HFFc6 (cell line): ENCODE measurements at places on chromosomes 11 and 22.

GRCh38 chr11:38182126-38182866 is 1584.3 kb upstream of the RAG2 start:
- no peak for DNase-seq

GRCh38 chr11:65410936-65411680 is 11.5 kb upstream of the NEAT1 start:
- no peak for DNase-seq

DNA sequence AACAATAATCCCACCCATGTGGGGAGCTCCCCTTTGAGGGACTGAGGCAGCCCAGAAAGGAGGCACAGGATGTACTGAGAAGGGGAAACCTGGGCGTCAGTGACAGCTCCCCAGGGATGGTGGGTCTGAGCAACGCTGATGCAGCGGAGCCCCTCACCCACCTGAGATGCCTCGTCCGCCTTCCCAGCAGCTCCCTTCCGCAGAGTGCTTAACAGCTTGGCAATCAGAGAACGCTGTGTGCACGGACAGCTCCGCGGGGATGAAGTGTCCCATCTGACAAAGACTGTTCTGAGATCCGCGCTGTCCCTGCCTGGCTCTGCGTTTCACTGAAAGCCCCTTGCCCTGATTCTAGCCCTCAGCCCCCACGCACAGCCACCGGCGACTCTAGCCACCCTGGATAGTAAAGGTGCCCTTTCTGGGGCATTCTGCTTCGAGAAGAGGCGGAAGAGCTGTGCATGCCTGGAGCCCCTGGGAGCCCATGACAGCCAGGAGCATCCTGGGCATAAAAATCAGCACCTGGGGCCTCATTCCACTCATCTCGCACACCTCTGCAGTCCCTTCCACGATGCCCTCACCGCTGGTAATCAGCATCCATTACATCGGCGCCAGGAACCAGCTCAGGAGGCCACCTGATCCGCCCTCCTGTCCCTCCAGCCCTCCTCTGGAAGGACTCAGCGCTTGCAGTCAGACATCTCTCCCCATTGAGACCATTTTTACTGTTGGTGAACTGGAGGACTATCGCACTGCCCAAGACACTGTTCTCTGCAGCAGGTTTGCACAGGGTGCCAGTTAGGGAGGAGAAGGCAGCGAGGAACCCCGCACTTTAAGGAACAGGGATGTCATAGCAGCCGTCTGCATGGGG is 10.7 kb downstream of the KCNJ5 start:
- no peak for DNase-seq

DNA sequence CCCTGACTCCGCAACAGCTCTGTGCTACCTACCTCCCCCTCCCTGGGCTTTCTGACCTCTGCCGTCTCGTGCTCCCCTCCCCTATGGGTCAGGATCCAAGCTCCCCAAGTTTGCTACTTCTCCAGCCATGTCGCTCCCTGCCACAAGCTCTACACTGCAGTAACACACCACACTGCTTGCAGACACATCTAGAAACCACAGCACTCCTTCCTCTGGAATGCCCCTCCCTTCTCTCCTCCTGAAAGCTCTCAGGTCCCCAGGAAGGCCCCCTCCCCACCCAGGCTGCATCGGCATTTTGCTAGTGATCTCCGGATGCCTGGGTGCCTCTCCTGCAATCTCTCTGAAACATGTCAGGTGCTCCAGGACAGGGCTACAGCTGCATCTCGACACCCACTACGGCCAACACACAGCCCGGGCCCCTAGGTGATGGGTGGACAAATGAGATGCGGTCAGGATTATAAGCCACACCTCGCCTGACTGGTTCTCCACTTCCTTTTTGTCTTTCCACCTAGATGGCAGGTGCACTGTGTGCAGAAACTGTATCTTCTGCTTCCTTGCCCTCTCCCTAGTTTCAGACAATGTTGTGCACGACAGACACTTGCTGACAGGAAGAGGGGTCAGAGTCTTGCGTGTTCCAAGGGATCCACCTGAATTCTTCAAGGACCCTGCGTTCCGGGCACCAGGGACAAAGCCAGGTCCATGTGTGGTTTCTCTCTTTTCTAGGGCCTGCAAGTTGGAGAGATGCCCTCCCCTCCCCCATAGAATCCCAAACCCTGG is 22.9 kb downstream of the RPUSD4 start:
- no peak for DNase-seq

DNA sequence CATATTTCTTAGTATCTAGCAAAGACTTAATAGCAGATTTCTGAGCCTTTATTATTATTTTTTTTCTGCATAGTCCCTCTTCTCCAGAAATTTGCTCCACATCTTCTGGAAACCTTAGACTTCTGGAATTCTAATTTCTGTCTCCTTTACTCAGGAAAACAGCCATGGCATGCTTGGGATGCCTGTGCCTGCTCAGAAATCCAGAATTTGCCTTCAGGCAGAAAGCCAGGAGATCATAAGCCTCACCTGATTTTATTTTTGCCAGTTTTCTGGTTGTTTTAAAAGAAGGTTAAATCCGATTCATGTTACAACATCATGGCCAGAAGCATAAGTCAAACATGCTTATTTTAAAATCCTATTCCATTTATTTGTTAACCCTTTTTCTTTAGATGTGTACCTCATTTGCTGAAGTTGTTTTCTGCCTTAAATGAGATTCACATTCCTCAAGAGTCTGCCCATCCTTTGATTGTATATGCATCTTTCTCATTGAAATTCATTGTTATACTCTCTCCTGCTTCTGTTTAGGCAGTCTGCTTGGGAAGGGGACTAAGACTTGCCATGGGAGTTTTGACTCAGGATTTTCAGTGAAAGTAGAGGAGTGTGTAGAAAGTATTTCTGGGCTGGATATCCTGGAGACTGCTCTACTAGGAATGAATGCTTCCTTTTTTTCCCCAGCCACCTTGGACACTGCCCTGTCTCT is 37.1 kb downstream of the SIK2 start:
- DNase-seq = no peak

GRCh38 chr11:115201111-115201792 is 303.0 kb downstream of the CADM1 start:
- DNase-seq = no peak

GRCh38 chr11:105720096-105720495 is 110.2 kb downstream of the GRIA4 start:
- DNase-seq = no peak
